ENCODE measurements at places on chromosomes 16 and 17.

- DNase-seq = no peak
Measured at GRCh38 chr17:69333561-69333960, 6.6 kb upstream of the ABCA5 start.

- no peak for DNase-seq
Measured at GRCh38 chr16:48613061-48613957, 3.3 kb upstream of the N4BP1 start.

GRCh38 chr17:69773081-69773480, 301.9 kb upstream of the KCNJ16 start:
- DNase-seq = no peak

DNA sequence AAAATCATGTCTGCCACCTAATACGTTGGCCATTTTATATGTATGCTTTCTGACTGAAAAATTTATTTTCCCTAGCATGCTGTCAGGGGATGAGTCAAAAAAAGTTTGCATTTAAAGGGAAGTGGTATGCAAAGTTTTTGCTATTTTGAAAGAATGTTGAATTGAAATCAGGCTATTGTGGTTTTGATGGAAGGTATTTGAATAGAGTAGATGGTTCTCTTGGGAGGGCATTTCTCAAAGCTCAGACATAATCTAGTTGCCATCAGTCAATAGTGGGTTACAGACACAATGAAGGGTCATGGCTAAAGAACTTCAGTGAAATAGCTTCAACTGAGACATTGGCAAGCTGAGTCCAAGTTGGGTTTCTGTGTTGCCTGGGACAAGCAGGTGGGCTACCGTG, 102.4 kb downstream of the MAP2K6 start:
- DNase-seq = no peak

GRCh38 chr16:86430814-86431213, 79.5 kb upstream of the FOXF1 start:
- DNase-seq = no peak

DNA sequence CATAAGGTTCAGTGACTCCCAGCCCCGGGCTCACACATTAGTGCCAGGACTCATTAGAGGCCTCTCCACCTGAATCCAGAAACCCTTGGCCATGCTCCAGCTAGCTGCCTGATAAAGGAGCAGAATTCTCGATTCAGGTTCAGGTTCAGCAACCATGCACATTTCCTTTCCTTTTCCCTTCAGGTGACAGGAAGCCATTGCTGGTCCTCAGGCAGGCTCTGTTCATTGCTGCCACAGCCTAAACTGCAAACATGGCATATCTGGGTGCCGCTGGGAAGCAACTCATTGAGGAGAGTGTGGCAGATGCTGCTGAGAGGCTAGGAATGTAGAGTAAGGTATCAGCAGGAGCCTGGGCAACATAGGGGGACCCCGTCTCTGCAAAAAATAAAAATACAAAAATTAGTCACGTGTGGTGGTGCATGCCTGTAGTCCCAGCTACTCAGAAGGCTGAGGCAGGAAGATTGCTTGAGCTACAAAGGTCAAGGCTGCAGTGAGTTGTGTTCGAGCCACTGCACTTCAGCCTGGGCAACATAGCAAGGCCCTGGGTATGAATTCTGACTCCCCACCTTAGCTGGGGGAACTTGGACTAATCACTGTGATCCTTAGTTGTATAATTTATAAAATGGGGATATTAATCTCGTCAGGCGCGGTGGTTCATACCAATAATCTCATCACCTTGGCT, 28.7 kb downstream of the ARL4D start:
- no peak for DNase-seq

DNA sequence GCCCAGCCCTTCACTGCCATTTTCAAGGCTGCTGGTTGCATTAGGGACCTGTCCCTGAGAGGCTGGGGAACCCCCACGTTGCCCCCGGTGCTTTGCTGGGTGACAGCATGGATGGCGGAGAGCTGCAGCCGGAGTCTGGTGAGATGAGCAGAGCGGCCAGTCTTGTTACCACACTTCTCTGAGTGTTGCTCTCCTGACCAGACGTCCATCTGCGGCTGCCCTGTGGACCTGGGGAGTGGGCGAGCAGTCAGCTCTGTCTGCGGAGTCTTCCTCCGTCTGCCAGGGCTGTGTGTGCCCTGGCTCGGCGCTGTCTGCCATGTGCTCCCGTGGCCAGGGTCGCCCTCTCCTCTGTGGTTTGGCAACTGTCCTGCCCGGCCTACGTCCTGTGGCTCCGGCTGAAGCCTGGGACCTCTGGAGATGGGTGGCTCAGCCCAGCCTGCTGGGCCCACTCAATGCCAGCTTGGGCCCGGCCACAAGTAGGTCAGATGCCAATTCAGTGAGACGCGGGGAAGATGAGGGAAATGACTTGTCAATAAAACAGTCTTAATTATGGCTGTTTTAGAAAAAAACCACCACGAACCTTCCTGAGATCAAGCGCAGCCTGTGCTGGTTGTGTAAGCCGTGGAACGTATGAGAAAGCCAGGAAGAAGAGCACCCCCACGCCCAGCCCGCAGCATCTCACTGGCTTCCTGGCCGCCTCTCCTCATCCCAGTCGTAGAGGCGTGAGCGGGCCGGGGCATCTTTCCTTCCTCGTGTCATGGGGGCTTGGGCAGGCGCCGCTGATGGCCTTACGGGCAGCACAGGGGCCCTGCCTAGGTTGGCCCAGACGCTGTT, 7.9 kb downstream of the KCTD5 start:
- no peak for DNase-seq

DNA sequence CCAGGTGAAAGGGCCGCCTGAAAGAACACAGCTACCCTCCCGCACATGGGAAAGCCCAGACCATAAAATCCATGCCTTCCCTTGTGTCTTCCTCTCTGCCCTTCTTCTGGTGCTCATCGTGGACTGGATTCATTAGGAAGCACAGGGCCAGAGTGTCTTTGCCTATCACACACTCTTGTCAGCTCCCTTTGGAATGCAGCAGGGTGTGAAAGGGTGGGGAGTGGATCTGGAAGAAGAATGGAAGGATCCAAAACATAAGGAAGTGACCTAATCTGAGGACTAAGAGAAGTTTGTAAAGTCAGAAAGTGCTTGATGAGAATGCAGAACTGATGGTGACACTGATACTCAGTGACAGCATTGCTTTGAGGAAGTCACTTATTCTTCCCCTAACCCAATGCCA, 1147.3 kb upstream of the GOT2 start:
- DNase-seq = no peak

DNA sequence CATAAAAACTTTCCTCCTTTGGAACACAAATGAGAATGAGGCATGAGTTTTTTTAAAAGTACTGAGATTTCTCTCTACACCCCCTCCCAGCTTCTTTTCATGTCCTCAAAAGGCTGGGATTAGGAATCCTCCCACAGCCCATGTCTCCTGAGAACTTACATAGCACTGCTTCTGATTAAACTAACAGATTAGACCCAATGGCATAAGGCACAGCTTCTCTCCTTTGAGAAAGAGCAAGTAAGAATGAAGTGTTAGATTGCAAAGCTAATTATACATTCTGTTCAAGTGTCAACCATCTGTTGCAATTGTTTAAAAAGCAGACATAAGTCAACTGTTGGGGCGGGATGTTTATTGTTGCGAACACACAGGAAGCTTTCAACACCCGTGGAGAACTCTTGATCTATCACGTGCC, 715.1 kb downstream of the CDH11 start:
- no peak for DNase-seq

DNA sequence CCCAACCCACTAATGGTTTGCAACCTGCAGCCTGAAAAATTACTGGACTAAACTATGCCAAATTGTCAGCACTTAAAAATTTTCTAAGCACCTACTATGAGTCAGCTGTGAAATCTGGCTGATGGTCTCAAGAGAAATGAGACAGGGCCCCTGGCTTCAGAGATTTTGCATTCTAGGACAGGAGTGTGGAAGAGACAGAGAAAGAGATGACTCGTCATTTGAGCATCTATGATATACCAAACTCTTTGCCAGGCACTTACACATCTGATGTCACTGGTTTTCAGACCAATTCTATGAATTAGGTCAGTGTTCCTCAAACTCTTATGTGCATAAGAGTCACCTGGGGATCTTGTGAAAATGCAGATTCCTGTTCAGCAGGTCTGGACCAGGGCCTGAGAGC, 44.4 kb downstream of the CLEC19A start:
- no peak for DNase-seq

GRCh38 chr17:59513934-59514841, 51.2 kb upstream of the DHX40 start:
- no peak for DNase-seq

- no peak for DNase-seq
Measured at GRCh38 chr17:38982858-38983746, 15.9 kb upstream of the FBXO47 start.

DNA sequence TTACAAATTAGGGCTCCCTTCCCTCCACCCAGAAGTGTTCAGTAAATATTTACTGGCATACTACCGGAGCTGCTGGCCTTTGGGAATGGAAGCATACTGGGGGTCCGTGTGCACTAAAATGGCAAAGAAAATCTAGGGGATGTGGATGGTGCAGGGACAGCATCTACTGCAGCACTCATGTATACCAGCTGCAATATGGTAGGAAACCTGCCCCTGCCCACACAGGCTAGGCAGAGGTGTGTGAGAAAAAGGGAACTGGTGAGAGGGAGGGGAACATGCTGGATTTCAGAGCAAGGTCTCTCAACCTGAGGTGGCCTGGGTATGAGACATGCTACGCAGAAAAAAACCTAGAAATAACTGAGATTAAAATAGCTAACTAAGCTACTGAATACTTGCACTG, 145.4 kb downstream of the CDH13 start:
- DNase-seq = no peak

DNA sequence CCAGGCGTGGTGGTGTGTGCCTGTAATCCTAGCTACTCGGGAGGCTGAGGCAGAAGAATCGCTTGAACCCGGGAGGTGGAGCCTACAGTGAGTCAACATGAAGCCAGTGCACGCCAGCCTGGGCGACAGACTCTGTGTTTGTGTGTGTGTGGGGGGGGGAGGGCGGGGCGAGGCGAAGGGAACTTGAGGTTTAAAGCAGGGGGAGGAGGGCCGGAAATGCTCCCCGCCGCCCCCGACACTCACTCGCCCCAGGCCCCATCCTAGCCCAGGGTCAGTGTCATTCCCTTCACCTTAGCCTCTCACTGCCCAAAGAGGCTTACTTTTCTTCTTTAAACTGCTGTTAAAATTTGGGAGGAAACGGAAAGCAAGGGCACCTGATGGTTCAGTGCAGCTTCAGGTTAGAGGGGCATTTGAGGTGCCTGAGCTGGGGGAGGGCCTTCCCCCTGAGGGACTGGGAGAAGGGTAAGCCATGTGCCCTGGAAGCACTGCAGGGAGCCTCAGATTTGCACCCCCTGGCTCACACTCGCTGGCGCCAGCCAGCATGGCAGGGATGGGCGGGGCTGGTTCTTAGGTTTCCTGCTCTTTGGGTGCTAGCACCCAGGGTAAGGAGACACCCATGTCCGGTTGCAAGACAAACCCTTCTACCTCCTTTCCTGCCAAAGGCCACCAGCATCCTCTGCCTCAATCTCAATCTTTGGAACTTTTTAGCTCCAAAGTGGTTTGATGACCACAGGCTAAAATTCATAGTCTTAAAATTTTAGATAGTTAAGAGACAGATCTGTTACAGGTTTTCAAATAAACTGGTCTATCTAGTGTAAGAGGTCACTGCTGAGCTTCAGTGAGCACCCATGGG, 2.2 kb upstream of the LIMD2 start:
- DNase-seq = peak; percentile 61

DNA sequence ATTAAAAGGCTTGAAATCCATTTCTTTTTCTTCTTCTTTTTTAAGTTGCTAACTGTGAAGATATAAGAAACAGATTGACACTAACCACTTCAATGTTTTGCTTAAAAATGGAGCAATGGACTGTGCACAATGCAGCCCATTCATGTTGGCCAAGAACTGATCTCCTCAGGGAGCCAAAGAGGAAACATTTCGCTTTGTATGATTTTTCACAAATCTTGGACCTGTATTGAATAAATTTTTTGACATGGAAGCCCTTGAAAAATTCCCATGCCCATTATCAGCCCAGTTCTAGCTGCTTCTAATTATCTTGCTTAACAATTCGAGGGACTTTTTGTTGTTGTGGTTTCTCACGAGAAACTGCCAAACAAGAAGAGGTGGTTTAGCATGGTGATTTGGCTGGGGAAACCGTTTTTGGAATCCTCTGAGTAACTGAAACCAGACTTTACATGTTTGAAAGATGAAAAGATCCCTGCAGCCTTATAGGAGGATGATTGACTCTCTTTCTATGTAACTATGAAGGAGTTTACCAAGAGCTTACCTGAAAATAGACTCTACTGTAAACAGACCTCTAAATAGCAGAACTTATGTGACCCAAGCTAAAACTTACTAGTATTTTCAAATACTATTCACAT, 1389.4 kb upstream of the GOT2 start:
- DNase-seq = no peak

DNA sequence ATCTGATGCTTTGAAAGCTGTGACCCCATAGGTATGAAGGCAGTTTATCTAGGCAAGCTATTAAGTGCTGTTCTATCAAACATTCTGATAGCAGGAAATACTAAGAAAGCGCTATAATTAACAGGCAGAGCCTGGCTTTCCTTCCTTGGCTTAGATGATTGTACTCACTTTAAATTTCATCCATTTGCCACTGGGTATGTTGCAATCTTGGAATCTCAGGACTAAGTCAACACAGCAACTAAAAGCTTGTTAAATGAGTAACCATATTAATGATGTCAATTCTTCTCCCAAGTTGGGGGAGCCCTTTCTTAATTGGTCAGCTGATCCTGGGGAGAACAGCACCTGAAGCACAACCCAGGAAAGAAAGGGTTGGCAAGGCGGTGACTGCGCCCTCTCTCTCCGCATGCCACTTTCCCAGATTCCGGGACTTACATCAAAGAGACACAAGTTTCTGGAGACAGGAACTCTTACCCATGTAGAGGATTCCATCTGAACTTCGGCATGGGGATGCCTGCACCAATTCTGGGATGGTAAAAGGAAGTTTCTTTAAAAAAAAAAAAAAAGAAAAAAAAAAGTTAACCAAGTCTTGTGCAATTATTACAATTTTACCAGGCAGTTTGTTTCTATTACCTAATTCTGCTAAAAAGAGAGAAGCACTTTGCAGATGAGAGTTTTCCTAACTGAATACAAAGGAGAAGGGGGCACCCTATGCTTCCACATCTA, 54.4 kb upstream of the ICAM2 start:
- DNase-seq = no peak

GRCh38 chr16:85668676-85669424, 19.9 kb downstream of the GINS2 start:
- no peak for DNase-seq

GRCh38 chr16:13552062-13552959, 367.6 kb upstream of the ERCC4 start:
- DNase-seq = no peak

DNA sequence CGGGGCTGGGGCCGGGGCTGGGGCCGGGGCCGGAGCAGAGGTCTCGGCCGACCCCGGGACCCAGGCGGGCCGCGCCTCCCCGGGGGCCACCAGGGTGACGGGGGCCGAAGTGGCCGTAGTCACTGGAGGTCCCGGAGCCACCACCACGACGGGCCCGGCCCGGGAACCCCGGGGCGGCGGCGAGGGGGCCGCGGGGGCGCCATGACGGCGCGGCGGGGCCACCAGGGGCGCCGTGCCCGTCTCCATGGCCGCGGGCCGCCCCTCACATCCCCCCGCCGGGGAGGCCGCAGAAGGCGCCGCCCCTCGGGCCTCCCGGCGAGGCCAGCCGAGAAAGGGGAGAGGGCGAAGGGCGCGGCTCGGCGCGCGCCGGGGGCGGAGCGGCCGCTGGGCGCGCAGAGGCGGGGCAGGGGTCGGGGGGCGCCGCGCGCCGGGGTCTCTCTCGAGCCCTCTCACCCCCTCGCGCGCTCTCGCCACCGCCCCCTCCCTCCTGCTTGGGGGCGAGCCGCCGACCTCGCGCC, 297 bp downstream of the TBC1D10B start:
- DNase-seq = no peak

GRCh38 chr16:48914070-48914469, 304.1 kb upstream of the N4BP1 start:
- no peak for DNase-seq

All from stimulated activated CD8-positive, alpha-beta memory T cell treated with anti-CD3 and anti-CD28 coated beads, Interleukin-2, amount 100 ng/mL, for 1 hour (primary cell).